Glutamatergic neuron (in vitro differentiated cells): ENCODE measurements at places on chromosomes 2 and 18.
A peak's percentile ranks its signal among the peaks of the same experiment; 100 is the strongest.

- DNase-seq = no peak
These were observed 9.0 kb downstream of the METTL21A start for GRCh38 chr2:207616185-207616584.

GRCh38 chr2:25375371-25375988 lies 33.8 kb upstream of the DNMT3A start:
- no peak for DNase-seq

GRCh38 chr2:27802547-27802946 lies 31.0 kb downstream of the MRPL33 start:
- DNase-seq = no peak

GRCh38 chr2:238573065-238573778 lies 146.5 kb downstream of the ASB1 start:
- no peak for DNase-seq

DNA sequence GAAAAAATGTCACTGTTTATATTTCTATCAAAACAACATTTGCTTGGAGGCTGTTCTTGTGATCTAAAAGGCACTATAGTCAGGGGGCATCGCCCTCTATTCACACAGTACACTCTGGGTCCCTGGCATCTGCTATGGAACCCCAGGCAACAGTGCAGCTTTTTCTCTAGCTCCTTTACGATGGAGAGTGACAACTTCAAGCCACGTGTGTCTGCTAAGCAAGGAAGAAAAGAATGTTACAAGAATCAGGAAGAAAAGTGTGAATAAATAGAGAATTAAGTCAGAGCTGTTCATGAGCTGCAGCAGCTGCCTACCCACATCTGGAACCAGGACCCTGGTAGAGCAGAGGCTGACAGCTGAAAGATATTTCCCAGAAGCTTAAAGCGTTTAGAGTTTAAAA lies 11.2 kb downstream of the RND3 start:
- no peak for DNase-seq

DNA sequence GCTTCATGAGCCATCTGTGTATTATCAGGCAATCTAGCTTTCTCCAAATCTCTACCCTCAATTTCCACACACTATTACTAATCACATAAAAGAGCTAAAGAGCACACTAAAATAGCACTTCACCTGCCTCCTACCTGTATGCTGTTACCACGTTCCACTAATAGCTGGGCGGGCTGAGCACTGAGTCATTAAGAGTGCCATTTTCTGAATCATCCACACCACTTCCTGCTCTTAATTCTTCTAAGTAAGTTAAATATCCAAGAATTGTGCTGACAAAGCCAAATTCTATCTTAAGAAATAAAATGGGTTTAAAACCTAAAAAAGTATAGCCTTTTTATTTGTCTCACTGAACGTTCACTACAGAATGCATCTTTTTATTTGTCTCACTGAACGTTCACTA lies 35.7 kb downstream of the NOL10 start:
- no peak for DNase-seq

GRCh38 chr18:59516356-59517155 lies 157.5 kb upstream of the LMAN1 start:
- no peak for DNase-seq

DNA sequence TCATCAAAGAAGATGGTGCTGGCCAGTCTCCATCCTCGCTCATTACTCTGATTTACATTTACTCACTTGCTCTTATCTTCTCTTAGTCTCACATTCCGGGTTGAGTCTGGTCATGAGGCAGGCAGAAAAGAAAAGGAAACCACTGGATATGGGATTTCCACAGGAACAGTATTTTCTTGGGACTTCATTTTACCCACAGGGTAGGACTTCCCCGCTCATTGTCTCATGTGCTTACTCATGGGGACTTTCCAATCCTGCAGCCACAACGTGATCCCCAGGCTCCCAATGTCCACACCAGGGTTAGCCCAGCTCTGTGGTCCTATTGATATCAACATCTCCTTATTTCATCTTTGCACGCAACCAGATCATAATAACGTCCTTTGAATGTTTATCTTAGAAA lies 373.8 kb downstream of the TMEM182 start:
- DNase-seq = no peak

DNA sequence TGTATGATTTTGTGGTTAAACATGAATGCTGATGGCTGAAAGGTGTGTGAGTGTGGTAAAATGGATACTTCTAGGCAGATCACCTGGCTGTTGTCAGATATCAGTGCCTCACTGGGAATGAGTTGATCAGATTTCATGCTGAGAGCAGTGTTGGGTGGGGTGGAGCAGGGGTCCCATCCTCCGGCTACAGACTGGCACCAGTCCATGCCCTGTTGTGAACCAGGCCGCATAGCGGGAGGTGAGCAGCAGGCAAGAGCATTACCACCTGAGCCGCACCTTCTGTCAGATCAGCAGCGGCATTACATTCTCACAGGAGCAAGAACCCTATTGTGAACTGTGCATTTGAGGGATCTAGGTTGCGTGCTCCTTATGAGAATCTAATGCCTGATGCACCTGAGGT lies 78.7 kb downstream of the GLI2 start:
- no peak for DNase-seq

DNA sequence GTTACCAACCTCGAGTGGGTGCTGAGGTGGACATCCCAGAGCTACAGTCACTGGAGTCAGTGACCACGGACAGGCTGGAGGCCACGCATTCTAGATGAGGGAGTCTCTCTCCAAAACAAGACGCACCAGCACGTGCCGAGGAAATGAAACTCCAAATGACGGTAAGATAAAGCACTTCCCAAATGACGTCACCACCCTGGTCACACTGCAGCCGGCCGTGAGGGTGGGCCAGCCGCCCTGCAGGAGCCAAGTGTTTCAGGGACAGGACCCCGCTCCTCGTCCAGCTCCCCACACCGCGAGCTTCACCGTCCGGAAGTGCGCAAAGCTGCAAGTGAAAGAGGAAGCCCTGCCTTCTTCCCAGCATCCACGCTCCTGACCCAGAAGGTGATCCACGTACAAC lies 99.4 kb downstream of the ZNF516 start:
- no peak for DNase-seq

DNA sequence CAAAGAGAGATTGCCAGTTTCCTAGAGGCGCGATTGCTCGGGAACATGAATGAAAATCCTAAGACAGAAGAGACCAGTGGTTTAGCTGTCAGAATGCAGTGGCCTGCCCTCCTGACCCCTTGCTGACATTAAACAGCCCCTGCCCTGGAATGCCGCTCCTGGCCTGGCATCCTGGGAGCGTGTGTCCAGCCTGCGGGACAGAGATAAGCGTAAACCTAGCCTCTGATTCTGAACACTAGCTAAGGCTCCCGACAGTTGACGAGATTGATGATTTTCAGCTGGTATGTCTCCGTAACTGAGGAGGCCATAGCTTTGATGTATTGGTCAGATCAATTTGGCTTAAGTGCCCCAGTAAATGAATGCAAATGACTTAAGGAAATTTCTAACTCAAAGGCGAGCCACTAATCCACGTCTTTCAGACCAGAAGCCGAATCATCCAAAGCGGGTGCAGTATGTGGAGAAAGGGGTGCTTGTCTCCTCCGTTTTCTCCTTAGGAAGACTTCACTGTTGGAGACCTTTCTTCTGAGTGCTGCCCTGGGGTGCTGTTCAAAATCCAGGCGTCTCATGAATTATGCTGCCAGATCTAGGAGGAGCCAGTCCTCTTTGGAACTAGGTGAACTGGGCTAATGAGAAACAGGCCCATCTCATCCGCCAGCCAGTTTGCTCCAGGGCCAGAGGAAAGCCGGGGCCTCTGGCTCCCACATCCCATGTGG lies 142.5 kb upstream of the L3MBTL4 start:
- no peak for DNase-seq

DNA sequence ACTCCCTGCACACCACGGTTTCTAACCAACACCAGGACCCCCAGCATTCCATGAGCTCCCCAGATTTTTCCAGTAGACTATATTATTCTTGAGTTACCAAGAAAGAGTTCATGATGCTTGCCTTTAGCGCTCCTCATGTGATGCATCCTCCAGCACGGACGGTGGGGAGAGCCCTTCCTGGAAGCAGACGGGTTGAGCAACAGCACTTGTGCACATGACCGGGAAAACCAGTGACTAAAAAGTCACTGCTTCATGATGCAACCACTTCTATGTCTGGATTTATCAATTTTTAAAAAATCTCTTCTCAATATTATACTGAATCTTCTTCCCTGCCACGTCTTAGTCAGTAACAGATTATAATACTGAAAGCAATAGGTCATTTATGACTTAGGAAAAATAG lies 20.4 kb upstream of the DOK6 start:
- no peak for DNase-seq

- DNase-seq = no peak
These were observed 88.4 kb downstream of the EHD3 start for GRCh38 chr2:31322371-31322770.

DNA sequence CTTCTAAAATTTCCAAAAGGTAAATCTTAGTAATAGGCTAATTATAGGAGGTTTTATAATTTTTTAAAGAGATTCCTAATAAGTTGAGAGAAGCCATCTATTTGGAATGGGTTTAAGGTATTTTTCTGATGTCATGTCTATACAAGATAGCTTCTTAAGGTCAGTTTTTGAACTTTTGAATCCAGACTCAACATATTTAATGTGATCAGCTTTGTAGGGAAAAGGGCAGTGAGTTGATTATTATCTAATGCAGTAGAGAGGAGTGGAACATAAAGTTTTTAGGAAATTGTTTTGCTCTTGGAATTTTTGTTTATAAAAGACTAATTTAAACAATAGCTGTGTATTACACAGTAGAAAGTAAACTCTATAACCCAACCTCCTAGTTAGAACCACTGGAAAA lies 96.3 kb downstream of the PHLPP1 start:
- no peak for DNase-seq

DNA sequence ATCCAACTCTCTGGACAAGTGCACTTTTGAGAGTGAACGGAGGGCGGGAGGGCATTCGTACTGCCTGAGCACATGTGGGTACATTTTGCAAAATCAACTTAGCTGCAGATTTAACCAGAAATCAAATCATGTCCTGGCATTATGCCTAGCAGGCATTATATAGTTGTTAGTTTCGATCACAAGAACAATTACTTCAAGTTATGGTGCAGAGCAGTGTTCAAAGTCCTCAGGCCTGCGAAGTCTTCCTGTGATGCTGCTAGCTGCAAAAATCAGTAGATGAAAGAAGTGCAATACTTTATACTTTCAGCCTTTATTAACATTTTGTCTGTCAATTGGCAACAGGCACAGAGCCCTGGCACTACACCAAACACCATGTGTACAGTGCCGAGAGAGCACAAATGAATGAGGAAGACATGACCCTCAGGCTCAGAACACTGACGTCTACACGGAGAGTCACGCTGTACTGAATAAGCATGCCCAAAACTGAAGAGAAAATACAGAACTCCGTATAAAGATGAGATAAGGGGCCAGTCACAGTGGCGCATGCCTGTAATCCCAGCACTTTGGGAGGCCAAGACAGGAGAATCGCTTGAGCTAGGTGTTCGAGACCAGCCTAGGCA lies 92.1 kb upstream of the CREB1 start:
- no peak for DNase-seq

GRCh38 chr18:73431620-73432019 lies 563.8 kb upstream of the NETO1 start:
- DNase-seq = no peak

DNA sequence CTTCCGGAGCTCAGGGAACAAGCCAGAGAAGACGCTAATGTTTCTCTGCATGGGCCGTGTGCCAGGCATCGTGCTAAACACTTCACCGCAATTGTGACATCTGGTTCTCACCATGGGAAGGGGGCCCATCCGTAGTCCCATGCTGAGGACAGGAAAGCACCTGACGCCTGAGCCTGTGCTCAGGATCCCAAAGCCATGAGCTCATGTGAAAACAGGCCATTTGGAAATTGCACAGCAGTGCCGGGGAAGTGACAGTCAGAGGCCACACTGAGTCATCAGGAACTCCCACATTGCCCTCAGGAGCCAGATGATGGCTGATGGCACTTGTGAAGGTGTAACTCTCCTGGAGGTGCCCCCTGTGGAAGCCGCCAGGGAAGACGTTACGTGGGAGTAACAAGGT lies 141.0 kb downstream of the INHBB start:
- peak; percentile 8 for DNase-seq

- no peak for DNase-seq
These were observed 155.7 kb downstream of the CELF4 start for GRCh38 chr18:37409878-37410277.

GRCh38 chr18:61635901-61636528 lies 256.8 kb downstream of the RNF152 start:
- DNase-seq = peak; percentile 53

DNA sequence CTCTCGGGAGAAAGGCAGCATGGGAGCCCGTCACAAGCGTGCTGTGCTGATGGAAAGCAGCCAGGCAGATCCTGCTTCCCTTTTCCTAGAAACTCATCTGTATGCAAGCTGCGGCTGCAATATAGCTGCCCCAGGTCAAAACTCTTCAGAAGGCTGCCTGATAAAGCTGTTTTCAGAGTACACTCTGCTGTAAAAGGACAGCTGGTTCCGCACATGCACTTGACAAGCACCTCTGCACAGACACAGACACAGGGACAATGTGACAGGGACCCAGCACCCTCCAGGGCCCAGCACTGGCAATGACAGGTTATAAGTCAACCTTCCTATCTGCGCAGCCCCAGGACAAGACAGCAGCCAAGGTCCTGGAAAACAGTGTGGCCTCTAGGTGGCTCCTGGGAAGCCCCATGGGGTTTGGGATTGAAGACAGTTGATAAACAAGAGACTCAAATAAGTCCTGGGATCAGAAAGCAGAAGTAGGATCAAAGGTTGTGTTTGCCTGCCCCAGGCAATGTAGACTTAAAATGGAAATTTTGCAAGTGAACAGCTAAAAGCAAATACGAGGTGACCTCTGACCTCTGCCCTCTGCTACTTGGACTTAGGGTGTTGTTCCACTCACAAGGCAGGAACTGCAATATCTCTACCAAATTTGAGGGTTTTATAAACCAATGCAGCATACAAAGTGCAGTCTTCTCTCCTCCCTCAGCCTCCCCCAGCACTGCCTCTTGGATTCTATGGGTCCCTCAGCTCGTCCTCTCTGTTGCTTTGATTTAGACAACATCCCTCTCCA lies 16.9 kb downstream of the SLC66A2 start:
- no peak for DNase-seq

DNA sequence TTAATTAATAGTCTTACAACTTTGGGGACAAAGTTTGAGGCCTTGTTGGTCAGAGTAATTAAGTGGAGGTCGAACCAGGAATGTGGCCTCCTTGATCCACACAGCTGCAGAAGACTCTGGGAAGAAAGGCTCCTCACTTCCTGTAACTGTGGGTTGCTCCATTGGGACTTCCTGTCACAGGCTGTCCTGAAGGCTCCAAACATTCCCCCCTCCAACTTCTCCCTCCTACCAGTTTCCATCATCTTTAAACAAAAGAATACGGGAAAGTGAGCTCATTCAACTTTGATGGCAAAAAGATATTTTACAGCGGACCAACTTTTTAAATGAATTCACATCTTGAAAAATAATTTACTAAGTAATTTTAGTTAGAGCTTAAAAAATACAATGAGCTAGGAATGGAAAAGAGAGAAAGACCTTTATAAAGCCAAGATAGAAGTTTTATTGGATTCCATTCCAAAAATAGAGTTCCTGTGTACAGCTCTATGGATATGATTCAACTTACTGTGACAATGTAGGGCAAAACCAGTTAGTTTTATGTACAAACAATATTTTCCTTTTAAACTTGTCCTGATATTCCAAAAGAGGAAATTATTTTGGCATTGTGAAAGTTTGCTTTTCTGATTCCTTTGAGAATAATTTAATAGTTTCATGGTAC lies 212.0 kb upstream of the NABP1 start:
- no peak for DNase-seq
